ENCODE measurements at places on chromosomes 1 and 21.

GRCh38 chr21:25896501-25897056, 161.8 kb downstream of the GABPA start:
- no peak for DNase-seq

- DNase-seq, result no peak
These were observed 243.4 kb downstream of the NUF2 start for GRCh38 chr1:163565166-163565565.

- no peak for DNase-seq
These were observed 70.6 kb upstream of the CNTN2 start for GRCh38 chr1:204972426-204972825.

DNA sequence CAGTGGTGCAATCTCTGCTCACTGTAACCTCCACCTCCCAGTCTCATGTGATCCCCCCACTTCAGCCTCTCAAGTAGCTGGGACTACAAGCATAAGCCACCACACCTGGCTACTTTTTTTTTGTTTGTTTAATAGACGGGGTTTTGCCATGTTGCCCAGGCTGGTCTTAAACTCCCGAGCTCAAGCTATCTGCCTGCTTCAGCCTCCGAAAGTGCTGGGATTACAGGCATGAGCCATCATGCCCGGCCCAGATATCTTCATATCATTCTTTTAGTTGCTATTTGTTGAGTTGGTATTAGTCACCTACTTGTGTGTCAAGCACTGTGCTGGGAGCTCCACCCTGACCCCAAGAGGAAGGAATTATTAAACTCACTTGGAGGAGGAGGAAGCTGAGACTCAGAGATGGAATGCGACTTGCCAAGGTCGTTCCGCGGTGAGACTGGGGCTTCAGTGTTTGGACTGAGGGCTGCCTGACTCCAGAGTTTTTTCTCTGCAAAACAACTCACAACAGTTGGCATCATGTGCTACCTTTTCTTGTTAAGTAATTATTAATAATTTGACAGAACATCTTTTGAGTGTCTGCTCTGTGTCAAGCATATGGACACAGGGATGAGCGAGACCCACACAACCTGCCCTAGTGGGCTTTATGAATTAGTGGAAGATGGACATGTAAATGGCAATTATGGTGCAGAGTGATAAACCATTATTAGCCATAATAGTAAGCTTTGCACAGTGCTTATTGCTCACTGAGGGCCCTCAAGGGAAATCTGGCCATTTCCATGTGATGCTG, 132.0 kb downstream of the FOXD2 start:
- peak; percentile 90 for DNase-seq

DNA sequence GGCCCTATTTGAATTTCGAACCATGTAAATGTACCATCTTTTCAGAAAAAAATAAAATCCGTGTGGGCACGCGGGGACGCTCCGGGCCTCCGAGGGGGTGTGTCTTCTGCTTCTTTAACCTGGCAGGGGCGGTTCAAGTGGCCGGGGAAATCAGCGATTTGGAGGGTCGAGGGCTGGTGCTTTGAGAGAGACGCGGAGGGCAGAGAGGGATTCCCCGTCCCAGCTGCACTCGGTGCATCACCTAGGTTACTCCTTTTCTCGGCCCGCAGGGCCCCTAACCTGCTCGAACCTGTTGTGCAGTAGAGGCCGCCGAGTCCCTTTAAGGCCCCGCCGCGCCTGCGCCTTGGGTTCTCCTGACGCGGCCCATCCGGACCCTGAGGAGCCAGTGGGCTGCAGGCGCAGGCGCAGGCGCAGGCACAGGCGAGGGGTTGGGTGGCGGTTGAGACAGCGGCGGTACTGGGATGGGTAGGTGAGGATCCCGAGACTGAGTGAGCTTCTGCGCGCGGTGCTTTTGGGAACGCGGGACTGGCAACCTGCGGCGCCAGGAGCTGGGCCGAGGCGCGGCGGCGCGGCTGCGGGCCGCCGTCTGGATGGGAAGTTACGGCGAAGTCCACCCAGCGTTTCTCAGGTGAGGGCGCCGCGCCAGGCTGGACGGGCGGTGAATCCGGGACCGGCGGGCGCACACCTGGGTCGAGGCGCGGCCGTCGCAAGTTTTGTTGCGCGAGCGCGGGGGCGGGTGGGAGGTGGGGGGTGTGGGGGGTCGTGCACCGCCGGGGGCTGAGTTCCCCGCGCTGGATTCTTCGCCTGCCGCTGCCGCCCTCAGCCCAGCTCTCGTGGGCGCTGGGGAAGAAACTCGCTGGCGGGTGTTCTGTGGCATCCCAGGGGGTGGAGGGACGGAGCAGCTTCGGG, at the start of gene NBPF3:
Gene NBPF3 (plus strand): TSS at position 417 of the 909 bp plus-strand sequence. CDS start 4,950 bp downstream, outside the sequence.
- DNase-seq, result peak; percentile 82

GRCh38 chr1:28119556-28119955, 31.1 kb upstream of the EYA3 start:
- no peak for DNase-seq

DNA sequence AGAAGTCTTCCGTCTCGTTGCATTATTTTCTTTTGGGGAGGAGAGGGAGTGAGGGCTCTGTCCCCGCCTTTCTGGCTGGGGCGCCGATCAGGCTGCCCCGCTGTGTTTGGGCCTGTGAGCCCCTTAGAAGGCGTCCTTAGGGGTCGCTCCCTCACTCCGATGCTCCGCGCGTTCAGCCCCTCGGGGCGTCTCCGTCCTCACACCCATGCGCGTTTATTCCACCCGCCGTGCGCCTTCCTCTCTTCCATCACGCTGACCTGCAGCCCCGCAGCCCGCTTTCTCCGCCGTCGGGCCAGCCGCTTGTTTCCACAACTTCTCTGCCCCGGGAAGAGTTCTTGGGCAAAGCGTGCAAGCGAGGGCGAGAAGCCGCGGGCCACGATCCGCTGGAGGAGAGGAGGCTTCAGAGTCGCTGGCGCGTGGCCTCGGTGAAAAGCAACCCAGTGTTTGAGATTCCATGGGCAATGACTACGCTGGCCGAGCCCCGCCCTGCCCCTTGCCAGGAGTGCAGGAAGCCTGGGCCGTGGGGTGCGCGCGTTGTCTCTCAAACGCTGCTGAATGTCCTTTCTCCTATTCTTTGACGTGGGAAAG, 27.7 kb downstream of the TRIM11 start:
- no peak for DNase-seq

DNA sequence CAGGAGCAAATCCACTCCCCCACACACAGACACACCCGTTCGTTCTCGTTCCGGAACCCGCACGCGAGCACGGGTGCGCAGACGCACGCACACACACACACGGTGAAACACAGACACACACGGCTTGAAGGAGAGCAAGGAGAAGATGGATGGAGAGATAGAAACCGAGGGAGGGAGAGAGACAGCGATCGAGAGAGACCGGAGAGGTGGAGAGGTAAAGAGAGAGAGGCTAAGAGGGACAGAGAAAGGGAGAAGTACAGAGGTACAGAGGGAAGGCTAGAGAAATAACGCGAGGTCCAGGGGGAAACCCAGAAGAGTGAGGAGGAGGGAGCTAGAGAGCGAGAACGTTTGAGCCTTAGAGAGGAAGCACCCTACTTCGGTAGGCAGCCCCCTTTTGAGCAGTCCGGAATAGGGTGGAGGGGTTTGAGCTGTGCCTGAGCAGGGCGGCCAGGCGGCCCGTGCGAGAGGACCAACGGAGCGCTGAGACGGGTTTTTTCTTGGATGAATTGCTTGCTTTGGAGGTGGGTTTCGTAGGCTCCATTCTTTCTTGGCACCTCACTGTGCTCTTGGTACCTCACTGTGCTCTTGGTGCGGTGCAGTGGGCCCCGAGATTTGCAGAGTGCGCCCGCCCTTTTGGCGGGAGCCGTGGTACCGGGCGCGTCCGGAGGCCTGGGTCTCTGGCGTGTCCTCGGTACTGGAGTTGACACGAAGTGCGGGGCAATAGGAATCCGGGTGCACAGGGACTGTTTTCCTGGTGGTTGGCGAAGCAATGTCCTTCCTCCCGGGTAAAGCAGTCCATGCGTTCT, 88.4 kb upstream of the RHOU start:
- DNase-seq, result peak; percentile 53

DNA sequence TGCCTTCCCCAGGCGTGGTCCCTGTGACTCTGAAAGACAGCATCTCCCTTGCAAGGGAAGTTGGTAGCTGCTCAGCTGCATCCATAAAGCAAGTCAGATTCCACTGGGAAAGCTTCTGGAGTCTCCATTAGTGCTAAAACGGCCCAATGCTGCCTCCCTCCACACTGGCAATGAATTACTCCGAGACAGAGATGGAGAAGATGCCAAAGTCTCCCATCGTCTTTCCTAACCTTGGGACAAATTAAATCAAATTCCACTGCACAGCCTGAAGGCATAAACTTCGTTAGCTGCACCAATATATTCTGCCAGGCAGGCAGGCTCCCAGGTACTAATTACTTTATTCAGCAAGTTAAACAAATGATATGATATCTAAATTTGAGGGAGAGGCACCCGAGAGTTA, 106.3 kb upstream of the GJB5 start:
- DNase-seq, result no peak

GRCh38 chr1:177424744-177425143, 254.0 kb downstream of the BRINP2 start:
- no peak for DNase-seq

DNA sequence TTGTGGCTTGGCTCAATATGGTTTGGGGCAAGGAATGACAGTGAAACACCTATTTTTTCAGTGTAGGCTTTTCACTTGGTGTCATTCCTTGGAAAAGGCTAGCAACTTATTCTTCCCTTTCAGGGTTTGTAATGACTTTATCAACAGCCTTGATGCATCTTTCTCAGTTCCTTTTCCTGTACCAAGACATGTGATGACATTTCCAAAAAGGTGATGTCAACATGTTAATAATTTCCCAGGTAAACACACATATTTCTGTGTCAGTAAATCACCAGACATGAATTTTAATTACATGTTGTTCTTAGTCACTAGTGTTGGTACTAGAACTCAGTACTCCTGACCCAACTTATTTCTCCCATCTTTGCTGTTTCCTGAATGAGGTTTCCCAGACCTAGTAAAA, 37.8 kb upstream of the RRP15 start:
- no peak for DNase-seq

GRCh38 chr1:62437273-62437940, 558 bp downstream of the USP1 start:
- no peak for DNase-seq

DNA sequence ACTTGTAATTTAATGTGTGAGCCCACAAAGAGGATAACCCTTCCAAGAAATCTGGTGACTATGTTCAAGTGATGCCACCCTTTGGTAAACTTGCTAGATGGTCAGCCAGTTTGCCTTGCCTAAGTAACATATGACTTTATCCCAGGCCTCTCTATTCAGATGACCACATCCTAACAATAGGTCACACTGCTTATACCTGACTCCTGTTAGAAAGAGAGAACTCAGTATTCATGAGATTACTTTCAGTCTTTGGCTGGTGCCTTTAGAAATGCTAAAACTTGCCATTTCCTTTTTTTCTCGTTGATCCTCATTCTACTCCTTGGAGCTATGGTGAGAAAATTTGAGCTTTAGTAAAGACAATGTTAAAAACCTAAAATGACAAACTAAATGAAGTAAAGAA, 28.5 kb upstream of the SERBP1 start:
- DNase-seq, result no peak

DNA sequence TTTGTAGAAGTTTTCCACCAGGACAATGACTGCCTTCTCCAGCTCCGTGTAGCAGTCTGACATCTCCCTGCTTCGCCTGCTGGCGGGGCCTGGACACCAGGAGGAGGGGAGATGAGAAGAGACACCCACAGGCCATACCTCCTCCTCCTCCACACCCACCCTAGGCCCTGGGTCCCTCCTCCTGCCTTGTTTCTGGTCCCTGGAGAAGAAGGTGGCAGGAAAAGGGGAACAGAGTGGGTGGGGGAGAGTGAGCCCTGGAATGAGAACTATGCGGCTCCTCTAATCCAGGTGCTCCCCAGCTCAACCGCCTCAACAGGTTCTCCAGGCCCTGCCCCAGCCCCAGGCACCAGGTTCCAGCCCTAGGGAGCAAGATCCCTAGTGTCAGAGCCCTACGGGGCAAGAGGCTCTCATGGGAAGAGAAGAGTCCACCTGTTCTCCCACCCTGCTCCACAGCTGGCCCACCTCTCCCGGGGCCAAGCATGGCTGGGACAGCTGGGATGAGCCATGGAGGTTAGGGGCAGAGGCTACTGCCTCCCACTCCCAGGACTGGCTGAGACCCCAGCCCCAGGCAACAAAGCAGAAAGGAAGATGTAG, 4.8 kb downstream of the S100A16 start:
- peak; percentile 55 for DNase-seq

GRCh38 chr1:204615881-204616280, 69.7 kb downstream of the LRRN2 start:
- DNase-seq, result no peak

GRCh38 chr1:17485281-17485680, 45.8 kb upstream of the RCC2 start:
- DNase-seq, result no peak

- no peak for DNase-seq
These were observed 57.8 kb downstream of the WNT9A start for GRCh38 chr1:227889863-227890405.

DNA sequence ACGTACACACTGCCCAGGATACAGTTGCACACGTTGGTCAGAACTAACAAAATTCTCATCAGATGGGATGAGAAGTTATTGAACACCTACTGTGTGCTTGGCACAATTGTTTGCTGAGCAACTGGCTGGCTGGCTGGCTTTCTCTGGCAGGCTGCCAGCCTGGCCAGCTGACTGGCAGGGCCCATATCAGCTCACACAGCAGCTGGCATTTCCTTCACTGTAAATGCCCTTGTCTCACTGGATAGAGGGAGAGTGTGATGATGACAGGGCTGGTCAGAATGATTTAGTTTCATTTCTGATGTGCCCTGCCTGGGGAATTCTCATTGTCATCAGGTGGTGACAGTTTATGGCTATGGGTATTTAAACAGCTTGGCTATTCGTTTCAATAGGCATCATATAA, 15.8 kb downstream of the CAMK2N1 start:
- DNase-seq, result no peak

GRCh38 chr21:32519945-32520874, 65.1 kb downstream of the TCP10L start:
- DNase-seq, result no peak

GRCh38 chr1:77407738-77408375, 126.0 kb downstream of the AK5 start:
- no peak for DNase-seq

DNA sequence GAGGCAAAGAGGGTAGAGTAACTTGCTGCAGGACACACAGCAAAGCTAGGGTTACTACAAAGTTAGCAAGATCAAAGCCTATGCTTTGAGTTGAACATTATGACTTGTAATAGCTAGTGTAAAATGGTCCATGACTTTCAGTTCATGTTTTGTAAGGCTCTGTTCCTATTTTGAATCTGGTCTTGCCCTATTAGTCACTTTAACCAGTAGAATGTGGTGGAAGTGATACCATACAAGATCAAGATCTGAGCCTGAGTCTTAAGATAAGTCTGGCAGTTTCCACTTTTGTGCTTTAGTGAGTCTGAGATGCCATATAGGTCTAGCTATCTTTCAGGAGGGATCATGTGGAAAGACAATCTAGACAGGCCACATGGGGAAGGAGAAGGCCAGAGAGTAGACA, 282.1 kb upstream of the BRINP3 start:
- DNase-seq, result no peak

GRCh38 chr1:78715181-78715661, 65.6 kb downstream of the IFI44 start:
- DNase-seq, result peak; percentile 84

GRCh38 chr1:179029321-179029759, 3.6 kb downstream of the FAM20B start:
- no peak for DNase-seq
